NCI-H2107 (cell line): ENCODE measurements at places on chromosomes 3 and 15.

- no peak for DNase-seq
Measured at GRCh38 chr15:93261845-93262244, 172.8 kb upstream of the RGMA start.

- DNase-seq = no peak
Measured at GRCh38 chr15:23566651-23567050, 1.2 kb downstream of the MKRN3 start.

- DNase-seq = no peak
Measured at GRCh38 chr15:63503739-63504246, 600 bp upstream of the USP3 start.

GRCh38 chr3:17583530-17583929 is 158.9 kb downstream of the TBC1D5 start:
- DNase-seq = no peak
